ENCODE measurements at places on chromosomes 13 and 19.

DNA sequence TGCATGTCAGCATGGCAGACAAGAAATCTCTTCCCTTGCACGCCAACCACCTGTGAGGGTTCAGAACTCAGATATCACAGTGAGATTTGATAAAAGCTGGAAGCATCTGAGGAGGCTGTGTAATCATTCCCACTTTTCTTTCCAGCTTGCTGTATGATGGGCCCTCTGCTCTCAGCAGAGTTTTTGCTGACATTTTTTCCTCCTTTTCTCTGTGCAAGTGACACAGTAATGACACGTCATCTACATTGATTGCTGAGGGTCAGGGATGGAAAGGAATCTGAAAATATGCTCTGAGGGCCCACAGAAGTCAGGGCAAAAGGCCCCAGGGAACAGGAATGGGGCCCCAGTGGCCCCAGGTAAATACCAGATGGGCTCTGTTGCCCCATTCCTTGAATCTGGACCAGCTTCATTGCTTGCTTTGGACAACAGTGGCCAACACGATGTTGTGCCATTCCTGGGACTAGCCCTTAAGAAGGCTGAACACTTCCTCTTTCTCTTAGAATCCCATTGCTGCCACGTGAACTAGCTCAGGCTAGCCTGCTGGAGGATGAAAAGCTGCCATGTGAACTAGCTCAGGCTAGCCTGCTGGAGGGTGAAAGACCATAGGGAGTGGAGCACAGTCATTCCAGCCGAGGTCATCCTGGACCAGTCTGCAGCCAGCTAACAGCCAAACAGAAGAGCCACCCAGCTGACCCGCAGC lies 68.2 kb downstream of the CACNA1A start:
- DNase-seq, result no peak

GRCh38 chr13:102018716-102019115 lies 383.1 kb downstream of the FGF14 start:
- DNase-seq, result no peak

- no peak for DNase-seq
Measured at GRCh38 chr19:56309511-56310185, 5.0 kb downstream of the ZSCAN5A start.

GRCh38 chr19:46784262-46785053 lies 3.9 kb downstream of the SLC1A5 start:
- peak; percentile 56 for DNase-seq

DNA sequence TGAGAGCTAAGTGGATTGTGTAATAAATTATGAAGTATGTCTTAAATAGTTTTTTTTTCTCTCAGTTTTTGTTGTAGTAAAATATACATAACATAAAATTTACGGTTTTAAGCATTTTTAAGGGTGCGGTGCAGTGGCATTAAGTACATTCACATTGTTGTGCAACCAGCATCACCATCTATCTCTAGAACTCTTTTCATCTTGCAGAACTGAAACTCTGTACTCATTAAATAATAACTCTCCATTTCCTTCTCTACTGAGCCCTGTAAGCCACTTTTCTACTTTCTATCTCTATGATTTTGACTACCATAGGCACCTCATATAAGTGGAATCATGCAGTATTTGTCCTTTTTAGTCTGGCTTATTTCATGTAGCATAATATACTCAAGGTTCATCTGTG lies 87.1 kb downstream of the GJA3 start:
- no peak for DNase-seq

- no peak for DNase-seq
Measured at GRCh38 chr13:46983881-46984280, 87.0 kb upstream of the HTR2A start.

- no peak for DNase-seq
Measured at GRCh38 chr19:10379880-10380312, 476 bp downstream of the TYK2 start.

GRCh38 chr13:29954082-29955028 lies 103.9 kb upstream of the UBL3 start:
- peak; percentile 35 for DNase-seq

DNA sequence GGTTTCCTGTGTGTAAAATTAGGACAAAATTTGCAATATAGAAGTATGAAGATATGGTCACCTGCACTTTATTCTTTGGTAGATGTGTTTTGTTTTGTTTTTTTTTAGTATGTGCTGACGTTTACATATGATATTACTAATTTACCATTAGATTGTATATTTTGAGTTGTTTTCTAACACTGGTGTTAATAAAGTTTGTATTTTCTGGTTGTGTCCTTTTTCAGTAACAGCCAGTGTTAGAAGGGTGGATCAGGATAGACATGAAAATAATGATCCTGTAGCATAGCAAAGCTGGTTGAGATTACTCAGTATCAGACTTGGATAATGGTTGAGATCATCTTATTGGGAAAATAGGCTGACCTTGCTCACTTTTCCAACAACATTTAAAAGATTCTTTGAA lies 6.2 kb downstream of the NAA16 start:
- no peak for DNase-seq

- no peak for DNase-seq
Measured at GRCh38 chr13:90838317-90838960, 509.0 kb upstream of the MIR17HG start.

GRCh38 chr19:34314437-34315313 lies 50.3 kb upstream of the GPI start:
- DNase-seq, result no peak

DNA sequence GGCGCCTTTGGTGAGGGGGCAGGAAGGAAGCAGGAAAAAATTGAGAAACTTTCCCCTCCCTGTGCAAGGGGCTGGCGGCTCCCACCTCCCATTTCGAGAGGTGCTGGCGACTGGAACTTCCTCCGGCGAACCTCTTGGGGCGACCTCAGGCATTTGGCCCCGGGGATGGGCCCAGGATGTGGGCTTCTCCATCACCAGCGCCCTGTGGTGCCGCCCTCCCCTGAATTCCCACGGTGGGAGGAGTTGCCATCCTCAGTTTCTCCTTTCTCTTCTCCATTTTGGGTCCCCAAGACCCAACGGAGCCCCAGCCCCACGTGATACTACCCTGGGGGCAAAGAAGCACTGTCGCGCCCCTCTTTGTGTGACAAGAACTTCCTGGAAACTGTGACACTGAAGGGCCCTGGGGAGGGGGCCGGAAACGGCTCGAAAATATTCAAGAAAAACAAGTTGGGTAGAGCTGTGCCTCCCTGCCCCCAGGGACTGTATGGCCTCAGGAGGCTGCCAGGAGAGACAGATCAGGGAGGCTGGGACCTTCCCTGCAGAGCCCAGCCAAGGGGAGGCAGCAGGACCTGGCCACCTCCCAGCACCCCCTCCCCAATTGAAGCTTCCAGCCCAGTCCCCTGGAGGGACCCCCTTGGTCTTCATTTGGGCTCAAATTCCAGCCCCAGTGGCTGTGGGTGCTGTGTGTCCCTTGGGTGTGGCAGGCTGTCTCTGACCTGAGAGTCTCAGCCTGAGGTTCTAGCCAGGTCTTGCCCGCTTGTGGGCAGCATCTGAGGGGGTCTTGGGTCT lies 16.2 kb upstream of the AP1M2 start:
- DNase-seq, result peak; percentile 78

DNA sequence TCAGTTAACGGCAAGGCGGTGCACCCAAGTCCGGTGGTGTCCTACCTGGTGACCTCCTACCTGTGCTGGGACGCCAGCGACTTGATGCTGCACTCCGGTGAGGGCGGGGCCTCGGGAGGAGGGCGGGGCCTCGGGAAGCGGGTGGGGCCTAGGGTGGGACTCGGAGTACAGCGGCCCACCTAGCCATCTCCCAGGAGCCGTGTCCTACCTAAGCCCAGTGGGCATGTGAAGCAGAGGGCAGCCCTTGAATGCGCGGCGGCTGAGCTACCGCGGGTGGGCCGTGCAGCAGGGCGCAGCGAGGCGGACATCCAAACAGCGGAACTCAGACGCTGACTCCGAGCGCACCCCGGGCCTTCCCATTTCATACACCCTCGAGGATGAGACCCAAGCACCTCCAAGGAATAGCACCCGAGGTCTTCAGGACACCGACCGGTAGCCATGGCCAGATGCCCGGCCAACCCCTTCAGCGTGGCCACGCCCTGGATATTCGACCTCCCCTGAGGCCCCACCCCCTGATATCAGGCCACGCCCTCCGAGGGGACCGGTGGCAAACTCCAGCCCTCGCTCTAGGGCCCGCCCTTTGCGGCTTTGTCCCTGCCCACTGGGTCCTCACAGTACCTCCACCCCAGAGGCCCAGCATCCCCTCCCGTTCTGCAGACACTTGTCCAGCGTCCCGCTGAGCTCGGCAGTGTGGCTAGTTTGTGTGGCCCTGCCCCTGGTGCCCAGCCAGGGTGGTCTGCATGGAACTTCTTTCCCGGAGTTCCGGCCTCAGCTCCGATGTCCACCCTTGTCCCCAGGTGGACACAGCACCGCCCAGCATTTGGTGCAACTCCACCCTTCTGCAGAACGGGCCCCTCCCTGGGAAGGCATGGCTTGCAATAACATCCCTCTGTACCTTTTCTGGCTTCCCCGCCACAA lies 5.4 kb downstream of the KLK1 start:
- DNase-seq, result no peak

DNA sequence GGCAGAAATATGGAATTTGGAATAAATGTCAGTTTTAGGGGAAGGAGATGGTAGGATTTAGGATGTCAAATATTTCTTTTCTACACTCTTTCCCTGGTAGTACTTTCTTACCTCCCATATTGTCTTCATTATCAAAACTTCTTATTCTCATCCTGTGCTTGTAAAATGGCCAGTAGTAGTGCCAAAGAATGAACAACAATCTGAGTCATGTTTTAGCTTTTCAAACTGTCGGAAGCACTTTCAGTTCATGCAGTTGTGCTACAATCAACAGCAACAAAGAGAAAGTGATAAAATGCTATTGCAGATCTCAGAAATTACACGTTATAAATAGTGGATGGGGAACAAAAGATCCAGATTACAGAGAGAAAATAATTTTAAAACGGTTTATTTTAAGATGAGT lies 193.7 kb upstream of the RXFP2 start:
- no peak for DNase-seq

DNA sequence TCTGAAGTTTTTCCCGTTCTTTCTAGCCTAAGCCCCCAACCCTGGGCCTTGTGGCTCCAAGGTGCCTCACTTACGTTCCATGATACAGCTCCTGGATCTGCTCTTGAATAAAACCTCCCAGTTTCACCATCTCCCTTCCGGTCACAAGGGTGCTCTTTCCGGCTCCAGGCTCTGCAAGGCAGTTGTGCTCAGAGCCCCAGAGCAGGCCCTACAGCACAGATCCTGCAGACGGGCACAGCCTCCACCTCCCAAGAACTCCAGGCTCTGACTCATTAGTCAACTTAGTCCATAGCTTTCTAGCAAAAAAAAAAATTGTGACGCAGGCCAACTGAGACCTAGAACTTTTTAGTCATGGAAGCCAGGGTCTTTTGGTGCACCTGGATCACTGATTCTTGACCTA lies 33.9 kb upstream of the SLC7A10 start:
- DNase-seq, result no peak

DNA sequence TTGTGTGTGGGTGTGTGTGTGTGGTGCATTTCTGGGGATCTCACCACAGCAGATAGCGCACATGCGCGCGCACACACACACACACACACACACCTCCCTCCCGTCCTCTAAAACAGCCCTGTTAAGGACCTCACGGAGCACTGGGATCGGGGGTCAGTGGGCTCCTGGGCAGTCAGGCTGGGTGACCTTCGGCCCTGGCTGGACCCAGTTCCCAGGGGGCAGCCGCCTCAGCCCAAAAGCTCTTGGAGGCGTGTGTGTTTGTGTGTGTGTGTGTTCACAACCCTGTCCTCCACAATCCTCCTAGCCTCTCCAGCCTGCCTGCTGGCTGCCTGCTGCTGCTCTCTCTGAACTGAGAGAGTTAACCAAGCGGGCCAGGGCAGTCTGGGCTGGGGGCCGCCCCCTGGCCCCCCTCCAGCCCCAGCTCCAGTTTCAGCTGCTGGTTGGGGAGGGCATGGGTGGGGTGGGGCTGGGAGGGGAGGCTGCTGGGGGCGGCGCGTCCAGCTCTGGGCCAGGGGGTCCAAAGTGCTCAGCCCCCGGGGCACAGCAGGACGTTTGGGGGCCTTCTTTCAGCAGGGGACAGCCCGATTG lies at the start of gene FXYD1:
Gene FXYD1, plus strand, starts transcription at position 520 of the 588 bp plus-strand sequence. CDS start 1,256 bp downstream, outside the sequence.
- no peak for DNase-seq

GRCh38 chr19:40600570-40601133 lies 517 bp upstream of the LTBP4 start:
- no peak for DNase-seq

GRCh38 chr19:1474011-1474764 lies 4.8 kb downstream of the C19orf25 start:
- DNase-seq, result no peak

DNA sequence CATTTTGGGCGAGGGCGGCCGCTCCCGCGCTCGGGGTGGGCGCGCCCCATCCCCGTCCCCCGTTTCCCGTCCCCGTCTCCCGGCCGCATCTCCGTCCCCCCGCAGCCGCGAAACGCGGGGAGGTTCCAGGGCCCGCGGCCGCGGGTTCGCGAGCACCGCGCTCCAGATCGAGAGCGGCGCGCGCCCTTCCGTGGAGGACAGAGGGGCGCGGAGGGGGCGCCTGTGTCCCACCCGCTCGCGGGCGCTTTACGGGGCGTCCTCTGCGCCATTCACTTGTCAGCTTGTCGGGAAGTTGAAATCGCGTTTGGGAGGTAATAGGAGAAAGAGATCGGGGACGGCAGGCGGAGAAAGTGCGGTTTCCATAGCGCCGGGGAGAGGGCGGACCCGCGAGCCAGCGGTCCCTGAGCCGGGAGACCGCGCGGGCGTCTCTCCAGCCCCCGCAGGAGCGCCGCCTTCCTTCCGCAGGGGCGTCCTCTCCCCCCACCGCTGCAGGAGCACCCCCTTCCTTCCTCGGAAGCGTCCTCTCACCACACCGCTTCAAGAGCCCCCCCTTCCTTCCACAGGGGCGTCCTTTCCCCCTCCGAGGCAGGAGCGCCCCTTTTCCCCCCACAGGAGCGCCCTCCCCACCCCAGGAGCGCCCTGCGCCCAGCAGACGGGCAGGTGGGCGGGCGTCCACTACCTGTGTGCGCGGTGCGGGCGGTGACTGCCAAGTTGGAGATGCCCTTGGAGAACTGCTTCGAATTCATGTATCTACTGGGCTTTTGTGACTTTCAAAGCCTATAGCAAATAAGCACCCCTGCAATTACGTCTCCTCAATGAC lies 962 bp upstream of the IRS2 start:
- DNase-seq, result no peak

- no peak for DNase-seq
Measured at GRCh38 chr13:41017159-41017558, 2.0 kb downstream of the ELF1 start.

DNA sequence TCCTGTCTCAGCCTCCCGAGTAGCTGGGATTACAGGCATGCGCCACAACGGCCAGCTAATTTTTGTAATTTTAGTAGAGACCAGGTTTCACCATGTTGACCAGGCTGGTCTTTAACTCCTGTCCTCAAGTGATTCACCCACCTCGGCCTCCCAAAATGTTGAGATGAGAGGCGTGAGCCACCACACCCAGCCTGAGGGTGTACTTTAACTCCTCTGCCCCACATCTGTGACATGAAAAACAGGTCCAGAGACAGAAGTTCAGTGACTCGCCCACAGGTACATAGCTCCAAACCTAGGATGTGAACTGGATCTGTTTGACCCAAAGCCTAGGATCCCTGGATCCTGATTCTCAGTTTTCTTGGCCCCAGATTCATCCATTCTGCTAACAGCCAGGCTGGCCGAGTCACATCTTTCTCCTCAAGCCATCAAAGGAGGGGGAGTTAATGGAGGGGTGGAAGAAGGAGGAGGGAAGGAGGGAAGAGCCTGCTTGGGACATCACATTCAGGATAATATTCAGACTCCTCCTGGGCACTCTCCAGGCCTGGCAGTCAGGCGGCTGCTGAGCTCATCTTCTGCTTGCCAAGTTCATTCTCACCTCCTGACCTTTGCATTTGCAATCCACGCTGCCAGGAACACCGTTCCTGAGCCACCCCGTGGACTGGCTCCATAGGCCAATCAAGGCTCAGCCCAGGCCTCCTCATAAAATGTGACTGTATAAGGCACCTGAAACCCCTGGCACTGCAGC lies 3.1 kb downstream of the SPC24 start:
- no peak for DNase-seq

- no peak for DNase-seq
Measured at GRCh38 chr19:30883071-30883470, 466.2 kb downstream of the TSHZ3 start.

Data from stimulated activated CD8-positive, alpha-beta memory T cell treated with anti-CD3 and anti-CD28 coated beads, Interleukin-7, amount 100 ng/mL, for 4 hours (primary cell).